Activated CD4-positive, alpha-beta T cell treated with anti-CD3 and anti-CD28 coated beads, Interleukin-10, Interleukin-2, amounts not matched to agents 100 ng/mL and 50 ng/mL, durations not matched to agents 16 hours and 8 hours (primary cell): ENCODE measurements at places on chromosomes 5 and 9.

- DNase-seq, result peak; percentile 47
These were observed 791 bp downstream of the SLC2A8 start for GRCh38 chr9:127397646-127398274.

- DNase-seq, result no peak
These were observed 320.0 kb downstream of the FBXL17 start for GRCh38 chr5:108061941-108062340.

DNA sequence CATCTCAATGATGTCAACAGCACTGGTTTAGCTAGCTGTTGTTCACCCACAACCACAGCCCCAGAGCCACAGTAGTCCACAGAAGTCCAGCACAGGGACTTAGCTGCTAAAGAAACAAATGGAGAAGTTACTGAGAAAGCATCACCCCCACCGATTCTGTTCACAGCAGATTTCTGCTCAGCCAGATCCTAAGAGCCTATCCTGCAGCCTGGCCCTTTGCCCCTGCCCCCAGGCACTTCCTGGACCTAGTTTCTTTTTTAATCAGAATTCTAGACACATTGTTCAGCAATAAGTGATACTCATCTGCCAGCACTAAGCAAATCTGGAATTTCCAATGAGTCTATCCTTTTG, 7.4 kb downstream of the B4GALT1 start:
- DNase-seq, result peak; percentile 89

GRCh38 chr5:115116001-115116400, 53.7 kb downstream of the TRIM36 start:
- no peak for DNase-seq

DNA sequence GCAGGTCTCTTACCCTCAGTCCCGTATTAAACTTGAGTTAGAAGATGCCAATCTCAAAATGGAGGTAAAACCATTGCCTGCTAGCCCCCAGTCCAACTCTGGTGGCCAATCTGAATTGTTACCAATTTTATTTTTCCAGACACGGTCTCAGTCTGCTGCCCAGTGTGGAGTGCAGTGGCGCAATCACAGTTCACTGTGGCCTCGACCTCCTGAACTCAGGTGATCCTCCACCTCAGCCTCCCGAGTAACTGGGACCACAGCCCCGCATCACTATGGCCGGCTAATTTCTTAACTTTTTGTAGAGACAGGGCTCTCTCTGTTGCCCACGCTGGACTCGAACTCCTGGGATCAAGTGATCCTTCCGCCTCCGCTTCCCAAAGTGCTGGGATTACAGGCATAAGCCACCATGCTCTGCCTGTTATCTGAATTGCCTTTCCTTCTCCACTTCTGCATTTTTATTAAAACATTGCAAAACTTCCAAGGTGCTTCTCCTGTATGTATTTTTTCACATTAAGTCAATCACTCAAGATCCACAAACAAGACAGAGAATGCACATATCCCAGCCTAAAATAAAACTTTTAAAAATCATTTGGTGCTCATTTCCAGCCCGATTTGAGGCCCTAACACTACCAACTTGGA, 2.3 kb downstream of the FANCC start:
- DNase-seq, result no peak
